A549 (cell line): ENCODE measurements at places on chromosomes 1 and 21.

GRCh38 chr1:212718499-212718898 lies 18.9 kb upstream of the BATF3 start:
- DNase-seq, result no peak

GRCh38 chr1:161261261-161262235 lies 3.0 kb downstream of the PCP4L1 start:
- DNase-seq, result no peak

DNA sequence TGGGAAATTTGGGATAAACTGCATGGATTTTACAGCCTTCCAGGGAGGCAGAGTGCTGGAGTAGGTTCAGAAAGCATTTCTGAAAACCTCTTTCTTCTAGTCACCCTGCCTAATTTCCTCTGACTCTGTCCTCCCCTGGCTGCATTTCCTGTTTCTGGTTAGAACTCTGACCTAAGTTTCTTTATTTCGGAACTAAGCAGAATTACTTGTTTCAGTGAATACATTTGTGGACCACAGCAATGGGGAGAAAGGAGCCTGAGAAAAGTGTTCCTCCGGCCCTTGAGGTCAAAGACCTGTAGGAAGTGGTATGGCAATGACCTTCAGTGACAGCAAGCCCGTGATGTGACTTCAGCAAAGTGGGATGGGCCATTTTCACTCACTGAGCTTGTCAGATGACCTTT lies 173.4 kb upstream of the RUNX1 start:
- DNase-seq, result no peak

- peak; percentile 96 for DNase-seq
These were observed 16.4 kb downstream of the ARHGEF2 start for GRCh38 chr1:155961937-155962336.

DNA sequence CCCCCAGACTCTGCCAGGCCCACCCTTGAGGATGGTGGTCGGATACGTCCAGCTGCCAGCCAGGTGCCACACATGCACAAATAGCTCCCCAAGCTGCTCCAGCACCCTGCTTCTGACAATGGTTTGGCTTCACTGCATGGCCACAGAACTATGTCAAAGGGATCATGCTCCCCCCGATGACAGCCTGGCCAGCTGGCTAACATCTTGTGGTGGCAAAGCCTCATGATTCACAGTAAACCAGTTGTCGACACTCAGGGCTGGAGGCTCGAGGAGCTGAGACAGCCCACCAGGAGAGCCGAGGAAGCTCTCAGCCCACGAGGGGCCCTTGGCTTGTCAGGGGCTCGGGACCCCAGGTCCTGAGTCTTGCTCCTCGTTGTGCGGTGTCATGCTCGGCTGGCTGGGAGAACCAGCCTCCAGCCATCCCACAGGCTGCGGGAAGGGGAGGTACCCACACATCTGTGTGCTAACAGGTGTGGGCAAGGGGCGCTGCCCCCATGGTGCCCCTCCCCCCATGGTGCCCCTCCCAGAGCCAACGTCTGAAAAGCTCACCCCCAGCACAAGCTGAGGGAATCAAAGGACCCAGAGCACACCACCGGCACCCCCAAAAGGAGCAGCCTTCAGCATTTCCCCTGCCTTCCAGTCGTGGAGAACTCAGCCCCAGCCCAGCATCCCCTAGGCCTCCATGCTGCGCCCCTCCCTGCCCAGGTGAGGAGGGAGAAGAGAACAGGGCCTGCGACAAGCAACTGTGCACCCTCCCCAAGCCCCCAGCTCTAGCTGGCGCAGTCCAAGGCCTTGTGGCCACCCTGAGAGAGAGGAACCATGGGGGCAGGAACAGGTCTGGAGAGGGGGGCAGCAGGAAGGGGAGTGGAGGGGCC lies 41.2 kb downstream of the KIF21B start:
- DNase-seq, result no peak

- DNase-seq, result no peak
These were observed 54.5 kb upstream of the MRPS6 start for GRCh38 chr21:34018910-34019309.

DNA sequence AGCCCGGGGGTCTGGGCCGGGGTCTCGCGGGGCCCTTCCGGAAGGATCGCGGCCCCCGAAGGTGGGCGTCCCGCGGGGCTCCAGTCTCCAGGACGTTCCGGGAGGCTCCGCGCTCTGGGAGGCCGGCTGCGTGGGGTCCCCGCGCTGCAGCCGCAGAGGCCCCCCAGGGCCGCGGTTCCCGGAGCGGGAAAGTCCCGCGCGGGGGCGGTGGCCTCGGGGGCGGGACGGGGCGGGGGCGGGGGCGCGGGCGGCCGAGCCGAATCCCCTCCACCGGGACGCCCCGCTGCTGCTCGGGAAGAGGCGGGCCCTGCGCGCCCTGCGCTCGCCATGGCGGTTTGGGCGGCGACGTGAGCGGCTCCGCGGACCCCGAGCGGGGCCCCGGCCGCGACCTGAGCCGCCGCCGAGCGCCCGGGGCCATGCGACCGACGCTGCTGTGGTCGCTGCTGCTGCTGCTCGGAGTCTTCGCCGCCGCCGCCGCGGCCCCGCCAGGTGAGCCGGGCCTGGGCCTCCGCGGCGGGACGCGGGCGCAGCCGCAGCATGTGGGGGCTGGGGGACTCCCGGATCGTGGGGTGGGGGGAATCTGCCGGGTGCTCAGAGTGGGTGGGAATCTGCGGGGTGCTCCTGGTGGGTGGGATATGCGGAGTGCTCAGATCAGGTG lies at the start of gene IFNGR2:
Gene IFNGR2, plus strand, starts transcription at position 286 of the 658 bp plus-strand sequence. Its CDS starts 131 bp downstream, at position 417.
- DNase-seq, result no peak

- no peak for DNase-seq
These were observed 33.1 kb downstream of the PTP4A2 start for GRCh38 chr1:31905093-31905509.

- no peak for DNase-seq
These were observed 879 bp downstream of the CPTP start for GRCh38 chr1:1325288-1326074.

DNA sequence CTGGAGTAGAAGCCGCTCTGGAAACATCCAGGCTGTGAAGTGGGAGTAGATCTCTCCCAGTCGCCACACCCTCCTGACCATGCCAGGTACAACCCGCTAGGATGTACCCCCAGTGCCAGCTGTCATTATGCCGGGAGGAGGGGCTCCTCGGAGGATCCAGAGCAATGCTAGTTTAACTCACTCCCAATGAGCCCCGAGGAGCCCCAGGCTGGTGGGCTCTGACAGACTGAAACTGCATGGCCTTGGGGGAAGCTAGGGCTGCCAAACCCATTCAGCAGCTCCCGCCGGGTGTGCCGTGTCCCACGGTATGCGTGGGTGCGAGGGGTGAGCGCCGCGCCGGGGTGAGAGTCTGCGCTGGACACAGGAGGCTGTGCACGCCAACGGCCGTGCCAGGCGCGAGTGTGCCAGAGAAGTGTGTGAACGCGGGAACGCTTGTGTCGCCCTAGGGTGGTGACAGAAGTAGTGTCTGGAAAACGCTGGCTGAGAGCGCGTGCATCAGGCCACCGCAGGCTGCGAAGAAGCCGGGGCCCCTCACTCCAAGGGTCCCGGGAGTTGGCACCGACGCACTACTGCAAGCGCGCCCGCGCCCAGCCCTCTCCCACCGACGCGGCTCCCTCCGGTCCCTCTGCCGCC lies 177.1 kb upstream of the EDN2 start:
- DNase-seq, result no peak

- DNase-seq, result no peak
These were observed 115.5 kb upstream of the VAV3 start for GRCh38 chr1:108080448-108080847.

GRCh38 chr21:23789864-23790263 lies 1817.4 kb downstream of the MRPL39 start:
- DNase-seq, result no peak

GRCh38 chr1:206555473-206555935 lies 48.2 kb downstream of the RASSF5 start:
- no peak for DNase-seq

GRCh38 chr1:45016090-45016697 lies 4.1 kb downstream of the UROD start:
- no peak for DNase-seq

DNA sequence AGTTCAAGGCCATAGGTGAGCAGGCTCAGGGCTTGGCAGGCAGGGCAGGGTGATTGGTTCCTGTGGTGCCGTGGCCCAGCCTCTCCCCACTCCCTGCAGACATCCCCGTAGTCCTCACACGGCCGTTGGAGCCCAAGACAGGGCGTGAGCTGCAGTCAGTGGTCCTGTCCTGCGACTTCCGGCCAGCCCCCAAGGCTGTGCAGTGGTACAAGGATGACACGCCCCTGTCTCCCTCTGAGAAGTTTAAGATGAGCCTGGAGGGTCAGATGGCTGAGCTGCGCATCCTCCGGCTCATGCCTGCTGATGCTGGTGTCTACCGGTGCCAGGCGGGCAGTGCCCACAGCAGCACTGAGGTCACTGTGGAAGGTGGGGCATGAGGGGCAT lies 71.9 kb downstream of the OBSCN start:
- DNase-seq, result no peak

DNA sequence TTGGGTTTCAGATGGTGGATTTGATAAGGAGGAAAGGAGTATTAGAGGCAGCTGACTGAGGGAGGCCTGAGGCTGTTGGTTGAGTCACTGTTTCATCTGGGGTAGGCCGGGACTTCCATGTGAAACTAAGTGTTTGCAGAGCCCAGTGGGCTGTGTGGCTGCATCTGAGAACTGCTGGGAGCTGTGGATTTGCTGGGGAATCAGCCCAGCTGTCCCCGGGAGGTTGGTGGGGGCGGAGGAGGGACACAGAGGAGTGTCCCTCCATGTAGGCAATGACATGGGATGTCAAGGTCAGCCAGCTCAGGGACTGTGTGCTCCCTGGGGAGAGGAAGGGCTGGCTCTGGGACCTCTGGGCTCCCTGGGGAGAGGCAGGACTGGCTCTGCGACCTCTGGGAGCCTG lies 36.4 kb downstream of the SLC2A7 start:
- DNase-seq, result no peak

DNA sequence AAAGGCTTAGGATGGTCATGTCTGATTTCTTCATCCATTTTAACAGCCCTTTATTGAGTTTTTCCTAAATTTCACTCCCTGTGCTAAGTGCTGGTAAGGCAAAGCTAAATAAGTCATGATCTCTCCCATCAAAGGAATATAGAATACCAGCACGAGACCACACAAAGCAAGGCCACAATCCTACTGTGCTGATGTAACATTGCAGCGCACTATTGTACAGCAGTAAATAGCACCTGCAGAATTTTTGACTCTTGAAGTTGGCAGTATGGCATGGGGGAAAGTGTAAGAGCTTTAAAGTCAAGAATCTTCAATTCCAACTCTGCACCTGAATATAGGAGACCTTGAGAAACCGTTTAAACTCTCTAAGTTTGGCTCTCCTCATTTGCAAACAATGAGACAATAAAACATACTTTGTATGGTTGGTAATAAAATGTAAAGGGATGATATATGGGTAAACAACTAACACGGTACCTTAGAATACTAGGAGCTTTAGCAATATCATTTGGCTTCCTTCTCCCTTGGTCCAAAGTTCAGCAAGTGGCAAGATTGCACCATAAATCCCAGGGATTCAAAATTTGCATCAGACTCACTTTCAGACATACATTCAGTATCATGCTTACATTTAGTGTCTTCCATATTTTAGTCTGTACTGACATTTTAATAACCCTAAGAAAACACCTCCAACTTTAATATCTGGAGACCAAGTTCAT lies 132.9 kb upstream of the PRDX6 start:
- no peak for DNase-seq

- no peak for DNase-seq
These were observed 49.4 kb downstream of the KIF21B start for GRCh38 chr1:200973937-200974657.

DNA sequence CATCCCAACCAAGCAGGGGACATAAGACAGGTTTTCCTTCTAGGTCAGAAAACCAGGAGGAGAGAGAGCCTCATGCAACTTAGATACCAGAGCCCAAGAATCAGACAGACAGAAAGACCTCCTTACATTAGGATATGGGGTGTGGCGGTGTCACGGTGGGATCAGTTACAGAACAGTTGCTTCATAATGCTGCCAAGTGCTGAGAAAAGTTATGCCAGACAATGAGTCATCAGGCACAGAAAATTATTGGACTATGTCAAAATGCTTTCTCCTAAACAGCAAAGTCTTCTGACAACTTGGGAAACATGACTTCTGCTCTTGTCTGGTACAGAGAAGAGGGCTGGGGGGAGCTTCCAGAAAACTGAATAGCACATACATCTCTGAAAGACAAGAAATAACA lies 1120.2 kb upstream of the TMPRSS15 start:
- DNase-seq, result no peak

DNA sequence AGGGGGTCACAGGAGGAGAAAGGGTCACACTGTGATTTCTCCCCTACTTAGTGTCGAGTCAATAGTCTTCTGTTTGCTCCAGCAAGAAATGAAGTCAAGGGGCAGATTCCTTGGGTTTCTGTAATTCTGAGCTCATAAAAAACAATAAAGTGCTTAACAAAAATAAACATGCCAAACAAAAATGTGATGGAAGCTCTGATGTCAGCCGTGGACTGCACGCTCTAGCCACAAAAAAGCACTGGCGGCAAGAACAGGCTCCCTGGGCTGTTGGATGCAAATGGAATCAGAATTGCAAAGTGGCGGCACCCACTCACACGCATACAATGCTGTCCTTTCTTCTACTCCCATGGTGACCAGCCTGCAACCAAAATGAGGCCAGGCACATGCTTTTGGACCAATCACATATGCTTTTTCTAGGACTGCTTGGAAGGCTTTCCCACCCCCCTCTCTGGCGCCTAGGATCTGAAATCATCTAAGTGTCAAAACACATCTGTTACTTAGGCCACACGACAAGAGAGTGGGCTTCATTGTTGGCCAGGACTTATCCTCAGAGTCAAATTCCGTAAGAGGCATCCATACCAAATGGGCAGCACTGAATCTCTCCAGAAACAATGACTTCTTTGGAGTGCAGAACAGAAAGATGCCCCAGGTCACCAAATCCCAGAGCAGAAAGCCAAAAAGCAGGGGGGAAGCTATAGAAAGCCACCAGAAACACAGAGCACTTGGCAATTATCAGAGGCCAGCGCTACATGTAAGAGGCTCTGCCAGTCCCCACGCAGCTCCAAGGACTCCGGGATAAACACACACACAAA lies 9.2 kb downstream of the C1orf198 start:
- no peak for DNase-seq

DNA sequence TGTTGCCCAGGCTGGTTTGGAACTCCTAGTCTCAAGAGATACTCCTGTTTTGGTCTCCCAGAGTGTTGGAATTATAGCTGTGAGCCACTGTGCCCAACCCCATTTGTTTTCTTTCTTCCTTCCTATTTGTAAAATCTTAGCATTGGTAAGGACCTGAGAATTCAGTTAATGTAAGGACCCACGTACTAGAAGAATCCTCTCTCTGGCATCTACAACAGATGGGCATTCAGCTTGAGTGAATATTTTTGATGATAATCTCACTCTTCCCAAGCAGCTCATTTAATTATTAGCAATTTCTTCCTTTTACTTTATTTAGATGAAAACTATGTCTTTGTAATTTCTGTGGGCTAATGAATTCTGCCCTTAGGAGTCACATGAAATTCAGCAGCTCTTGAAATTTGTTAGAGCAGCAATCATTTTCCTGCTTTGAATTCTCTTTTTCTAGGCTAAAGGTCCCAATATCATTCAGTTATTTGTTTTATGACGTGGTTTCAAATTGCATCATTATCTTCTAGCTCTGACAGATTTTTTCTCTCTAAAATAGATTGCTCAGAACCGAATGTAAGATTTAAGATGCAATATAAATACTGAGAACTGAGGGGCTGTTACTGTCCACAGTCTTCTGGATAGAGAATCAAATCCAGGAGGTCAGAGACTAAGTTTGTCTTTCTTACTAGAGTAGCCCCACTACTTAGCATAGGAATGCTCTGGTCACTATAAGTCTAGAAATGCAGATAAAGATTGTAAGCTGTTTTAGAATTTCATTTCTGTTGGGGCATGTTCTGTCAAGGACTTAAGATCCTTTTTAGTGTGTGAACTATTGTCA lies 59.4 kb downstream of the EPB41 start:
- no peak for DNase-seq
